Activated T-cell treated with anti-CD3 and anti-CD28 coated beads, Interleukin-2, amount 50 U/mL, for 48 hours (primary cell): ENCODE measurements at places on chromosomes 1 and 21.

DNA sequence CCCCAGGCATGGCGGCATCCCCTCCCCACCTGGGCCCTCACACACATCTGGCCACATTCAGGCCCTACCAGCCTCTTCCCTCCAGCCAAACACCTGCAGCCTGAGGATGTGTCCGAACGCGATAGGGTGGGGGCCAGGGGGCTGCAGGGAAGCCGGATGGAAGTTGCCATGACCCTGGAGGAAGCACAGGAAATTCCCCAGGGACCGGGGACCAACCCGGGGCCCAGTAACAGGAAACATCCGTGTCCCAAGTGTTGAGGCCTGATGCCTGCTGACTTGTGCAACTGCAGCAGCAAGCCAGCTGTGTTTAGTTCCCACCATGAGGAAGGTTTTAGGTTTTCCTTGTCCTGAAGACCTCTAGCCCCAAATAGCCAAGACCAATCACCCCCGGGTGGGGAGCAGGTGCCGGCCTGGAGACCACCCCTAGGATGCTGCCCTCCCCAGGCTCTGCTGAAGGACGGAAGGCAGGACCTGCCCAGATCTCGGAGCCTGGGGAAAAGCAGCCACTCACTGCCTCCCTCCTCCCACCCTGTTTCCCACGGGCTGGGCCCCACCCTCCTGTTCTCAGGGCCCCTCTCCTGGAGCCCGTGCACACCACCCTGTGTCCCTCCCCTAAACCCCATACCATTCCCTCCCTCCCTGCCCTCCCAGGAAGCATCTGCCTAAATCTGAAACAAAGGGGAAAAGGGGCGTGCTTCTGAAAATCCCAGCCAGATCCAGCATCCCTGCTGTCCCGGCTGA is 29.8 kb downstream of the MEGF6 start:
- no peak for DNase-seq

- DNase-seq: no peak
Observed at GRCh38 chr1:55618199-55618598, 403.0 kb upstream of the USP24 start.

- no peak for DNase-seq
Observed at GRCh38 chr1:43048601-43049011, 89.9 kb upstream of the SLC2A1 start.

GRCh38 chr1:184890539-184890973 is 83.8 kb downstream of the NIBAN1 start:
- peak; percentile 54 for DNase-seq

GRCh38 chr1:18866314-18866713 is 6.9 kb upstream of the TAS1R2 start:
- no peak for DNase-seq

DNA sequence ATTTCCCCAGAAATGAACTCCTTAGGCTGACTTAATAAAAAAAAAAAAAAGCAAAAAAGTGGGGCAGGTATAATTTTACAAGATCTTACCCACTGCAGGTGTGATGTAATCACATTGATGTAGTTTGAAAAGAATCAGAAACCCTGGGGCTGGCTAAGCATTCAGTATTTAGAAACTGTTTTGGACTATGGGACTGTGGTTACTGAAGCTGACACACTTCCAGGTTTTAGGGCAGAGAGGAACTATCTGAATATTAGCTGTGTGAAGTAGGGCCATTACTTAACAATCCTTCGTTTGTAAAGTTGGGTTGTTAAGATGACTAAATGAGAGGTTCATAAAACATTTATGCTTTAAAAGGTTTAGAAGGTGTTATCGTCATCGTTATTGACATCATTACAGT is 165.3 kb downstream of the FASLG start:
- no peak for DNase-seq

- no peak for DNase-seq
Observed at GRCh38 chr1:67724928-67725560, 40.0 kb downstream of the GADD45A start.

DNA sequence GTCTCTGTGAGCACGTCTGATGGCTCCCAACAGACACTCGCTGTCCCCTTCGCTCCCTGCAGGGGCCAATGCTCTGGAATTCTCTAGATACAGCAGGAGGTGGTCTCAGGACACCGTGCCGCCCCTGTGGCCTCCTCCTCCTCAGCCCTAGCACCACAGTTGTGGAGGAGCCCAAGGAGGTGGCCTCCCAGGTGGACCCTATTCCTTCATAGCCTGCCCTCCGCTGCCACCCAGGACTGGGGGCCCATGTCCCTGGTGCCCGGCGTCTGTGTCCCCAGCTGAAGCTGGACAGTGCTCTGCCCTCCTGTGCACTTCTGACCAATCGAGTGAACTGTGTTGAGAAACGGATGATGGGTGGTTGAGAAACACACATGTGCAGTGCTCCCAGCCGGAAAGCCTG is 149.8 kb upstream of the ARHGEF16 start:
- no peak for DNase-seq

DNA sequence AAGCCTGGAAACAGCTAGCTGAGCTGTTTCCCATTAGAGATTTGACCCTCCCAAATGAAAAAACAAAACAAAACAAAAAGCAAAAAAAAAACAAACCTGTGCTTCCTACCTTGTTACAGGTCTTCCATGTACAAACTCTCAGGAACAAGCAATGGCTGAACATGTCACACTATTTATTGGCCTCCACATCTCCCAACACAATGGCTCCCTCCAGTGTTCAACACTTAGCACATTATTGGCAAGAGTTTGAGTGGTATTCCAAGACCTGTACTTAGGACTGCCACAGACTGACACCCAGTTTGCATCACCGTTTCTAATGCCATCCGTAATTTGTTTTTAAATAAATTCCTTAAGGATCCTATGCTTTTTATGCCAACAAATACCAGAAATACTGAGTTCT is 195.0 kb upstream of the OLFM3 start:
- DNase-seq: no peak

DNA sequence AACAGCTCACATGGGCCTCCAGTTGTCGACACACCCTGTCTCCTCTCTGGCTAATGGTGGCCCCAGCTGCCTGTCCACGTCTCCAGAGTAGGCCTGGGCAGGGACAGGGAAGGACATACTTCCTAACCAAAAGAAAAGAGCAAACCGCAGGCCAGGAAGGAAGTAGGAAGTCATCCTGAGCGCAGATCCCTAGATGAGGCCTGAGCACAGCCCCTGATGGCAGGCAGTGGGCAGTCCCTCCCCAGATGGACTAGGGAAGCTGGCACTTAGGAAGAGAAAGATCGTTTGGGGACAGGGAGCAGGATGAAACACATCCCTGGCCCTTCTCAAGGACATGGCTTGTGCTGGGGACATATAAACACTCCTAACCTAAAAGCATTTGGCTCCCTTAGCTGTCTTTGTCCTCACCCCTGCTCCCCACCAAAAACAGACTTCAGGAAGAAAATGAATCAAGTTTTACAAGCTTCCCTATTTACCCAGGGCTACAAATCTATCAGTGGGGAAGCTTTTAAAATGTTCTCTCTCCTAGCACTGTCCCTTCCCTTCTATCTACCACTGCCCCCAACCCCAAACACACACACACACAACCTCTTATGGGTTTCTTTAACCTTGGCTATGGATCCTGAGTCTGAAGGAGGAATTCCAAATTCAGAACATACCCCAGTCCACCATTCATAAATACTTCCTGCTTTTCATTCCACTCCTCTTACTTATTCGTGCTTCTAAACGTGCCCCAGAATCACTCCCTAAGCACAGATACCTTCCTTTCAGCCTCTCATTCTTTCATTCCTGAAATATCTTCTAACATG is 21.1 kb downstream of the SSBP3 start:
- DNase-seq: no peak

DNA sequence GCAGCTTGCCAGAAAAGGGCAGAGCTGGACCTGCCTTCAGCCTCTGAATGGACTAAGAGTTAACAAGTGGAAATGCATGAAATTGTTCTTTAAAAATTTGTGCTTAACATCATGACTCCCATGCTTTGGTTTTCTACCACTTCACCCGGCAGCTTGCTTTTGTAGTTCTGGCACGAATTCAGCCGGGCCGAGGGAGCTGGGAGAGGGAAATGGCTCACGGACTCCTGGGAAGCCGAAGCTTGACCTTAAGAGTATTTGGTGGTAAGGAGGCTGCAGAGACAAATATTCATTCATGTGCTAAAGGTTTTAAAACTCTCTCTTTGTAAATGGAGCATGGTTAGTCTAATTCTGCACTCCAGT is 17.2 kb upstream of the GFI1 start:
- DNase-seq: no peak

GRCh38 chr1:118871582-118872171 is 116.5 kb downstream of the TBX15 start:
- DNase-seq: no peak

GRCh38 chr1:164576291-164577271 is 17.6 kb downstream of the PBX1 start:
- DNase-seq: no peak

GRCh38 chr1:28246427-28246832 is 10.5 kb downstream of the ATP5IF1 start:
- DNase-seq: no peak

DNA sequence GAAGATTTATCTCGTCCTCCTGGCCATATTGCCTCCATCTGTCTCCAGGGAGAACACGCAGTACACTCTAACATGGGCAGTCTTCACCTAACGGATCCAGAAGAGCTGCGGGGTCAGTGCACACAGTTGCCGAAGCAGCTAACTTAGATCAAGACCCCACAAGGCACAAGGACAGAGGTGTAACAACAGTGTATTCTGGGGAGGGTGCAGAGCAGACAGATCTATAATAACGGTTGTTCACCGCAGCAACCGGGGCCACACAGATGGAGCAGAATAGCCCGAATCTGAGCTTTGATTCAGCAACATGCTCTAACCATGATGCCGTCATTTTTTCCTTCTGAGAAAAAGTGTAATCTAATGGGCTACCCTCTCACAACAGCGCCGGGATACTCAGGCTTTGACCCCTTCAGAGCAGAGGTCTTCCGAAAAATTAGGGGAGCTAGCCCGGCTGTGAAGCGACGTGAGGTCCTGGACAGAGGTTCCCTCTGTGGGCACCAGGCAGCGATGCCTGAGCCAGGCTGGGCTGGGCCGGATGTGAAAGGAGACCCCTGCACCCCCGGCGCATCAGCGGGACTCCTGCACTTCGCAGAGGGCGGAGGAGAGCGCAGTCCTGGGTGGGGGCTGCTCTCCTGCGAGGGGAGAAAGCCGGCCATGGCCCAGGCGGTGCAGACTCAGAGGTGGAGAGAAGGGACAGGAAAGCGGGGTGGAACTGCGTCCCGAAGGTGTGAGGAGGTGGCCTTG is 57.5 kb downstream of the BCL9 start:
- DNase-seq: peak; percentile 64

DNA sequence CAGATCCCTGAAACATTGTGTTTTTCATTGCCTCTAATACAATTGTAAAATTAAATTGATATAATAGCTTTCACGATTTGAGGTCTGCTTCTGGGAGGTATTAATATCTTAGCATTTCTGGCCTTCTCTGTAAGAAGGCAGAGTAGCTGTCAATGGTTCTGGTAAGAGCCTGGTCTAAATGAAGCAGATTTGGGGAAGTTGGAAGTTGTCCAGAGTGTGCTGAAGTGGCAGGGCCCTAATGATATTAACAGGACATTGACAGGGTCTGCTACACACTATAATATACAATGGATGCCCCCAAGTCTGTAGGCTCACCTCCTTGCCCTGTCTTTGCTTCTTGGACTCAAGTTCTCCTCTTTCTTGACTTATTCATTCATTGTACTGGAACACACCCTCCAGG is 99.5 kb downstream of the C4BPA start:
- DNase-seq: no peak

- DNase-seq: no peak
Observed at GRCh38 chr21:15848634-15849560, 119.1 kb downstream of the USP25 start.

DNA sequence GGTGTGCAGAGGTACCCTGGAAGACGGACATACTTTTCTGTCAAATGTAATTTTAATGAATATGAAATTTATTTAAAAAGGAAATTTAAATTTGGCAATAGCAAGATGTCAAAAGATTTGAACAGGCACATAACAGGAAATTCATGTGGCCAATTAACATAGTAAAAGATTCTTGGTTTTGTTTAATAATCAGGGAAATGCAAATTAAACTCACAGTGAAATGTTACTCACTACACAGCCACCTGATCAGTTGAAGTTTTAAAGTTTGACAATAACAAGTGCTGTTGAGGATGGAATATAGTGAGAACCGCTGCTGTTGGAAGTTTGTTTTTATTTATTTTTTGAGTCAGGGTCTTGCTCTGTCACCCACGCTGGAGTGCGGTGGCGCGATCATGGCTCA is 63.9 kb downstream of the TEX35 start:
- DNase-seq: no peak

DNA sequence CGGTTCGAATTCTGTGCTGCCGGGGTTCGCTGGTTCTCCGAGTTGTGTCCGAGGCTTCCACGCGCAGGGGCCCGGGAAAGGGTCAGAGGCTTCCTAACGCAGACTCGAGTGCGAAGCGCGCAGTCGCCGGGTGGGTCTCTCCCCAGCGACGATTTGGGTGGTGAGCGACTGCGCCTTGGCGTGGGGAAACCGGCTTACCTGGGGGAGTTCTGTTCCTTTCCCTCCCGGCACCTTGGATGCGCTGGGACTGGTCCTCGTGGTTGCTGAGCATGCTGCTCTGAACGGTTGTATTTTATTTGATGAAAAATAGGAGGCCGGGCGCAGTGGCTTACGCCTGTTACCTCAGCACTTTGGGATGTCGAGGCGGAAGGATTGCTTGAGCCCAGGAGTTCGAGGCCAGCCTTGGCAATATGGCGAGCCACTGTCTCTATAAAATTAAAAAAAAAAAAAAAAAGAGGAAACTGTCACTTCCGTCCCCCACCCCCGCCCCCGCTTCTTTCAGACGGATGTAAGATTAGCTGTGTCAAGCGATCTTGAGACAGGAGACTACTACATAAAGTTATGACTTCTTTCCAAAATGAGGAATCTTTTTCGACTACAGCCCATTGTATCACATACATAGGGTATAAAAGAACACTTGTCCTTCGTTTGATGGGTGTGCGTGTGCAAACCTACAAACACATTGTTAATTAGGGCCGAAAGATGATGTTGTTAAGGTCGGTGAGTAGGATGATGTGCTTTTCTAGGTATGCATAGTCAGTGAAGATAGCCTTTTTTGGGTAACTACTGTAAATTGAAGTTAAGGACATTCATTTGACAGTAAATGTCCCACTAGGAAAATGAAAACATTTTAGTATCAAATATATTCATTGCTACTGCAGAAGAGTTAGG is at the start of gene CCDC18:
TSS of gene CCDC18 (plus strand) at position 2 of the 891 bp plus-strand sequence. CDS start 2,638 bp downstream, outside the sequence.
- DNase-seq: no peak

GRCh38 chr1:159799446-159799985 is 2.6 kb upstream of the FCRL6 start:
- no peak for DNase-seq

DNA sequence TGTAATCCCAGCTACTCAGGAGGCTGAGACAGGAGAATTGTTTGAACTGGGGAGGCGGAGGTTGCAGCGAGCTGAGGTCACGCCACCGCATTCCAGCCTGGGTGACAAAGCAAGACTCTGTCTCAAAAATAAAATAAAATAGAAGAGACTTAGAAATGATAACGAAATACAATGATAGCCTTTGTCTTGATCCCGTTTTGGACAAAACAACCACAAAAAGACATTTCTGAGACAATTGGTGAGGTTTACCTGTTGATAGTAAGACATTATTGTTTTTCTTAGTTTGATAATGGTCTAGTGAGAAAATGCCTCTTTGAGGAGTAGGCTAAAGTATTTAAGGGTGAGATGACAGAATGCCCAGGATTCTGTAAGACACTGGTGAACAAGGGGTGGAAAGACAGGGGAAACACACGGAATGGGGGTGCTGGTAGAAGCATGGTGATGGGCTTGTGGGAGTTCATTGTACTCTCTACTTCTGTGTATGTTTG is 11.9 kb upstream of the SHE start:
- DNase-seq: no peak

- no peak for DNase-seq
Observed at GRCh38 chr21:31008355-31008754, 29.9 kb downstream of the KRTAP19-8 start.
